ENCODE measurements at places on chromosomes 2 and 18.

GRCh38 chr18:48940854-48941611 is 9.7 kb downstream of the SMAD7 start:
- DNase-seq, result no peak

DNA sequence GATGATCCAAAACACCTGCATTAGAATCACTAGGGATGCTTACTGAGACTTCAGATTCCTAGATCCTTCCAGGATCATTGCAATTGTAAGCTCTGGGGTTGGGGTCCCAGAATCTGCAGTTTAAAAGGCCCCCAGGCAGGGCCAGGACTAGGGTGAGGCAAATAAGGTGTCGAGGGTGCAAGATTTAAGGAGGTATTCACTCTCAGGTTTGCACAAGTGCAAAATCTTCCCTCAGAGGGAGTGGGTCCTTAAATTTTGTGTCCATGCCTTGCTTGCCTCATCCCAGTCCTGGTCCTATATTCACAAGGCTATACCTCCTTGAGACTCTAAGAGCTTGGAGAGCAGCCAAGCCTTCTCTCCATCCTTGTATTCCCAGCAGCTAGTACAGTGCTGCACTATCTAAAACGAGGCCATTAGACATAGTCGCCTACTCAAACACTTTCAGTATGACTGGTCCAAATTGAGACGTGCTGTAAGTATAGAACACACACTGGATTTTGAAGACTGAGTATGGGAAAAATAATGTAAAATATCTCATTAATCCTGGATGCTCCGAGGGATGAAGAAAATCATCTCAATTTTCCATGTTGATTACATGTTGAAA is 31.6 kb upstream of the MREG start:
- no peak for DNase-seq

DNA sequence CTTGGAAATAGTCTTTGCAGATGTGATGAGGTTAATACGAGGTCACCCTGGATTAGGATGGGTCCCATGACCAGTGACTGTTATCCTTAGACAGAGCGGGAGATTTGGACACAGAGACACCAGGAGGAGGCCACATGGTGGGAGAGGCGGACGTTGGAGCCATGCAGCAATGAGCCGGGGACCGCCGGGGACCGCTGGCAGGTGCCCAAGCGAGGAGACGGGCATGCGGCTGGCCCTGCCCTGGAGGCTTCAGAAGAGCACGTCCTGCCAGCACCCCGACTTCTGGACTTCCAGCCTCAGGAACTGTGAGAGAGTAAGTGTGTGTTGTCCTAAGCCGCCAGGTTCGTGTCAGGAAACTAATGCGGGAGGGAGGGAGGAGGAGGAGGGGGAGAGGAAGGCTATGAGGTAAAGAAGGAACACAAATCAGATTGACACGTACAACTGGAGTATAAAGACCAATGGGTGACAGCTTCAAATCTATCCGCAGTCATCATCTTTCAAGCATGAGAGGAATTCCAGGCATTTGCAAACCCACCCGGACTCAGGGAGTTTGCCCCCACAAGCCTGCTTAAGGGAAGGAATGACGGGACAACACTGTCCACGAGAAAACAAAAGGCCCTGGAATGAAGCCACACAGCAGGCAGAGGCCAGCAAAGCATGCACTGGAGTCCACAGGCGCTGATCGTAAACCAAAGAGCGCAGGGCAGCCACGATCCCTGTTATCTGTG is 11.6 kb upstream of the BOK start:
- DNase-seq, result no peak

DNA sequence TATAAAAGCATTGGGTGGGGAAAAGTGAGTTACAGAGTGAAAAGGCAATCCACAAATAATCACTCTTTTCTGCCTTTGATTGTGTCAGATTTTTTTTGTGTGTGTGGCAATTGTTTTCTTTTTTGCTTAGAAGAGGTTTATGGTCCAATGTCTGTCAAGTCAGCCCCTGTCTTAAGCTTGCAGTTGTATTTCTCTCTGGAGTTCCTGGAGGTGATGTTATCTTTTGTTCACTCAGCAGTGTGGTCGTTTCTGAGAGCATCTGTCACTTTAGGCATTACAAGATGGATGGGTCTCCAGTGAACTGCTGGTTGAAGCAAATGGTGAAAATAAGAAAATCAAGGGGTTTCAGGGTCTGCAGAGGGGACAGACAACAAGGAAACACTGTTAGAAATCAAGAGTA is 121.3 kb downstream of the GREB1L start:
- no peak for DNase-seq

- no peak for DNase-seq
These were observed 104.3 kb downstream of the MYO5B start for GRCh38 chr18:50090370-50091312.

- DNase-seq, result no peak
These were observed 51.5 kb upstream of the KIDINS220 start for GRCh38 chr2:8888963-8889362.

GRCh38 chr2:240742602-240743095 is 51.0 kb downstream of the AQP12A start:
- DNase-seq, result no peak

- DNase-seq, result no peak
These were observed 198.7 kb downstream of the CYP26B1 start for GRCh38 chr2:71948781-71949536.

DNA sequence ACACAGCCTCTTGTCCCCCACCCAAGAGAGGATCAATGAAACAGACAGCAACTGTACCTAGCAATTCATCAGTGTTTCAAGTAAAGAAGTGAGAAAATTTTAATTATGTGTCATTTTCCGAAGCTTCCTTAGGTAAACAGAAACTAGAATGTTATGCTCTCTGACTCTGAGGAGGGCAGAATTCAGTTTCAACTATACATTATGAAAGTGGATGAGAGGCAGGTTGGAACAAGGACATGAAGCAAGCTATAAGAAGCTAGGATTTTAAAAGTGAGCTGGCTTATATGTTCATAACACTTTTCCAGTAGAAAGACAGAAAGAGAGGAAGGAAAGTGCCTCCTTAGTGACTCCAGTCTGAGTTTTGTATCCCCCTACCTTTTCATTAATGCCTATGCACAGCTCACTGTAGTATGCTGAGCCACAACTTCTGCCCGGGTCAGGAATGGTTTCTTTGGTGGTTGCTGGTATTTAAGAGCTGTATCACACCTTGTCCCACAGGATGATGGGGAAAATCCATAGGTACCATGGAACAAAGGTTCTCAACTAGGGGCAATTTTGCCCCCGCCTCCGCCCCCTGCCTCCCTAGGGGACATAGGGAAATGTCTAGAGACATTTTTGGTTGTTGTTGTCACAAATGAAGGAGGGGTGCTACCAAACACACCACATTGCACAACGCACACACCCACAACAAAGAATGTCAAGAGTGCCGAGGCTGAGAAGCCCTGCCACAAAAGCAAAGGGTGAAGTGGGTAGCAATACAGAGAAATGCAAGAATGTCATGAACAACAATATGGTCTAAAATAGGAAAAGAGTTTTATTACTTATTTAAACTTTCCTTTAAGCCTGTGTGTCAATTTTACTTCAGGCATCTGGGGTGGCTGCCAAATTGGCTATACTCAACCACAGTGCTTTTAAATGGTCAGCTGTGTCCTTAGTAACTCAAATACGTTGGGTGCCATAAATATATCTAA is 161.0 kb upstream of the ZFP36L2 start:
- DNase-seq, result no peak

DNA sequence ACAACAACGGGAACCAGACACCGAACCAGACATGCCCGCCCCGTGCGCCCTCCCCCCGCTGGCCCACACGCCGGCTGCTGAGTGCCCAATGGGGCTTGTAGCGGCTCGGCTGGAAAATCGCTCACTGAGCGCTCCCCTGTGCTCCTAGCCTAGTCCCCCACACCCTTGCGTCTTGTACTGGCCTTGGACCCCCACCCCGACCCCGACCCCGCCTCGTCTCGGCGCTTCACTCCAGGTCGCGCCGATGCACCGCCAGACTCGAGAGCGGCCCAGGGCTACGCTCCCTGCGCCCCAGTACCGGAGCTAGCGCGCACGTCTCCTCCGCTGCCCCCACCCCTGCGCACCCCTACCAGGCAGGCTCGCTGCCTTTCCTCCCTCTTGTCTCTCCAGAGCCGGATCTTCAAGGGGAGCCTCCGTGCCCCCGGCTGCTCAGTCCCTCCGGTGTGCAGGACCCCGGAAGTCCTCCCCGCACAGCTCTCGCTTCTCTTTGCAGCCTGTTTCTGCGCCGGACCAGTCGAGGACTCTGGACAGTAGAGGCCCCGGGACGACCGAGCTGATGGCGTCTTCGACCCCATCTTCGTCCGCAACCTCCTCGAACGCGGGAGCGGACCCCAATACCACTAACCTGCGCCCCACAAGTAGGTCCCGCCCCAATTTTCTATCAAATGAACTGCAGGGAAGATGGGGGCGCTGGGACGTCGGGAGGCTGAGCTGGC is 1.5 kb downstream of the GAD1 start:
- DNase-seq, result no peak

GRCh38 chr2:20072436-20073158 is 21.2 kb upstream of the LAPTM4A start:
- DNase-seq, result peak; percentile 18

GRCh38 chr2:222739939-222740338 is 68.5 kb downstream of the MOGAT1 start:
- DNase-seq, result no peak

- no peak for DNase-seq
These were observed 9.2 kb downstream of the ONECUT2 start for GRCh38 chr18:57444301-57444759.

DNA sequence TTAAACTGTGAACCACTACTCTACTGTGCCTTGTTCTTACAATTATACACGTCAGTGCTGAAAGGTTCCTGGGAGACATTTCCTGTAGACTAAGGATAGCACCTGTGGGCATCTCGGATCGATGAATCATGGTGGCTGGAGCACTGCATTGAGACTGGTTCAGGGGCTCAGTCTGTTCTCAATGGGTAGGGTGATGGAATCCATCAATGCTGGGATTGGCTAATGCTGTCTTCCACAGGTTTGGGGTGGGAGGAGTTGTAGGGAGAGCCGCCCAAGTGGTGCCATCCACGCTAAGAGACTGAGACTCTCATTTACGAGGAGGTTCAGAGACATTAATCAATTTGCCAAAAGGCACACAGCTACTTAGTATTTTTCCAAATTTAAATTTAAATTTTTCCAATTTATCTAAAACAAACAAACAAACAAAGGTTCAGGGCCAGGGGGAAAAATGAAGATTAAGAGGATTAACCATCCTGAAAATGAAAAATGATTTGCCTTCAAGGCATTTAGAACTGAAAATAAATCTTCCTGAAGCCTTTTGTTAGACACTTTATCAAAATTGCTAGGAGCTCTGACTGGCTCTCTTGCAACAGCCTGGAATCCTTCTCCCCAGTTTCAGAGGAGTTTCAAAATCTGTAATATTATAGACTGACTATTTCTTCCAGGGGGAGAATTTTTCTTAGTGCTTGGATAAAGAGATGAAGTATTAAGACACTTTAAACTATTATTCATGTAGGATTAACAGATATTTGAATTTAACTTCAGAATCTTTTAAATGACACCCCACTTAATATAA is 359.2 kb downstream of the TGIF1 start:
- DNase-seq, result no peak

GRCh38 chr18:50638884-50639420 is 79.1 kb downstream of the MAPK4 start:
- peak; percentile 38 for DNase-seq

DNA sequence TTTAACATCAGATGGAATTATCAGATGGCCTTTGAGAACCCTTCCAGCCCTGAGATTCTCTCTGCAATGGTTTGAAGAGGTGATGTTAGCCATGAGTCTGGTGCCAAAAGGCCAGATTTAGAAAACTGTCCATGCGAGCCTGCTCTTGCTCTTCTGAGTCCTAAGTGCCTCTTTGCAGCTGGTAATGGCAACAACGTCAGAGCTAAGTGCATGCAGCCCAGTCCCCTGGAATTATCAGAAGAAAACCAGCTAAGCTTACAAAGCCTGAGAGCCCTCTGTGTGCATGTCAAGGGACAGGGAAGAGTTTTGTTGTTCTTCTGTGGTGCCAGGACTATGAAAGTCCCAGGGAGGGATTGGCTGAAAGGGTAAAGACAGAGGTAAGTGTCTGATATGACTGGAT is 89.8 kb downstream of the LOXHD1 start:
- DNase-seq, result no peak

DNA sequence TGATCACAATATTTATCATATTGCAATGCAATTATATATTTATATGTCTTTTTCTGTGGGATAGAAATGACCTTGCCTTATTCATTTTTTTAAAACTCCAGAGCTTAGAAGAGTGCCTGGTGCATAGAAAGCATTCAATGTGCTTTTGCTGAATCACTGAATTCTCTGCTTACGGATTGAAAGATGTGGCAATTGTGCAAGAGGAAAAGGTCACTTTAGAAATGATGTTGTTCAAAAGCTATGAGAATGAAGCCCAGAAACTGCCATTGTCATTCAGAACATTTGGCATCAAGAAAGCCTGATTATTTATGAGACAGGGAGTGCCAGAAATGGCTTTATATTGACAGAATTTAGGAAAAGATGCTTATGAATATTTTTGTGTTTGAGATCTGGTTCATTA is 678.6 kb upstream of the CDH2 start:
- DNase-seq, result no peak

- DNase-seq, result no peak
These were observed 165.4 kb upstream of the ZFP36L2 start for GRCh38 chr2:43391878-43392215.

DNA sequence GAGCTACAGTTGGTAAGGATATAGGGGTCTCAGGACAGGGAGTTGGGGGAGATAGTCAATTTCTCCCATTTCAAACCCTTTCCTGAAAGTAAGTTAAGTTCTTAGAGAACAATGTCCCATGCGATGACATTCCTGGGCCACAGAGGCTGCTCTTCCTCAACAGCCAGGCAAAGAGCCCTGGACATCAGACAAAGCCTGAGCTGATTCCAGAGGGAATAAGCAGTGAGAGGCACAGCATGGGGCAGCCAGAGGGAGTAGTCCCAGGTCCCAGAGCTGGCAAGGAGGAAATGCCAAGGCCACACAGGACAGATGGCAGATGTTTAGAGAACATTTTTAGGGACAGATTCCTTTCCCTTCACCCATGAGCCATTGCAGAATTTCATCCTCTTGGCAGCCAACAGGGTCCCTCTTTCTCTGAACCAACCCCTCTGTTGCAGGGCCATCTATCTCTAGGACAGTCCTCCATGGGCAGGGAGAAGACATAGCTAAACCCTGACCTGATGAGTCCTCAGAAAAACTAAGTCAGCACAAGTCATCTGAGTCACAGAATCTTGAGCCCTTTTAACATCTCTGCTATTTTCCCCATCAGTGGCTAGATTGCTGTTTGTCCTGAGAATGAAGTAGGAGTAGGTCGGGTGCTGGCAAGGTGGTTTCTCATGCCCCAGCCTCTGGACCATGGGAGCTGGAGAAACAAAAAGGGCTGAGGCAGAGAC is 81.6 kb upstream of the STPG4 start:
- no peak for DNase-seq

DNA sequence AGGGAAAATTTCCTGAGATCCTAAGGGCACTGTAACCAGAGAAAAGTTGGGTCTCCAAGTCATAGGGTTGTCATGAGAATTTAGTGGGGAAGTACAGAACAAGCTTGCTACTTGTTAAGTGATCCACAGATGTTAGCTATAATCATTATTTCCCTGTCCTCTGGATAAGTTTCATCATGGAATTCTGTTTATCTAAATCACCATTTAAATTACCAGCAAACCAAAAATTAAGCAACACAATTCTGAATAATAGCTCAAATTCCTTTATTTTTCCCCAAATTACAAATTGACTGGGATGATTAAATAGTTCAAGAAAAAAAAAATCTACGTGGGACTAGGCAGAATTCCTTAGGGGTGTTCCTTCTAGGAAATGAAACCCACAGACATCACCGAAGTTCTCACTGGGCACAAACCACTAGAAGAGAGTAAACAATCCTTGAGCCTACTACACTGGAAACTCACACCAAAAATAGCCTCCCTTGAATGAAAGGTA is 159.5 kb downstream of the COL6A3 start:
- no peak for DNase-seq

- no peak for DNase-seq
These were observed 187.7 kb downstream of the EIPR1 start for GRCh38 chr2:3189961-3190360.
